Dermis microvascular lymphatic vessel endothelial cell (primary cell): ENCODE measurements at places on chromosomes 16 and 17. TPM values are rescaled to one million over a fixed set of nuclear protein-coding genes. Genes with fewer than 3 reads are reported as not detected.

The PLXDC1 gene
- total RNA-seq: not detected in 2 replicates

GRCh38 chr17:31401456-31402254 lies 10.2 kb downstream of the RAB11FIP4 start:
- no peak for DNase-seq

- no peak for DNase-seq
These were observed 14.8 kb downstream of the MIEN1 start for GRCh38 chr17:39715375-39716072.

The MYH2 gene
- not detected in 2 replicates for total RNA-seq

The CCL3 gene
- not detected in 2 replicates for total RNA-seq

The PLEKHH3 gene
- total RNA-seq: 12.5 and 16.6 TPM in 2 replicates

DNA sequence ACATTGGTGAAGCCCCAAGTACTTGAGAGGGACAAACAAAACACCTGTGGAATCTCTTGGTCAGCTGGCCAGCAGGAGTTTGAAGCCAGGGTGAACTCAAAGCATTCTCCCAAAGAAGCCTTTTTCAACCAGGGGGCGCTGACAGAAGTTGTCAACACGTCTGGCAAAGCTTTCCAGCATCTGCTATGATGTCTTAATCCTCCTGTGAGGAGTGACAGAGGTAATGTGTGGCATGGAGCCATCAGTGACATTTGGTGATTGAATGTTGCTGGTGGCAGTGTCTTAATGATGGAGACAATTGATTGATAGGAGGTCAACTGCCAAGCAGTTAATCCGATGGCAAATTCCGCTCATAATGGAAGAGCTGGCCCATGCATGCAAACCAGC lies 257.6 kb upstream of the HSBP1 start:
- no peak for DNase-seq

DNA sequence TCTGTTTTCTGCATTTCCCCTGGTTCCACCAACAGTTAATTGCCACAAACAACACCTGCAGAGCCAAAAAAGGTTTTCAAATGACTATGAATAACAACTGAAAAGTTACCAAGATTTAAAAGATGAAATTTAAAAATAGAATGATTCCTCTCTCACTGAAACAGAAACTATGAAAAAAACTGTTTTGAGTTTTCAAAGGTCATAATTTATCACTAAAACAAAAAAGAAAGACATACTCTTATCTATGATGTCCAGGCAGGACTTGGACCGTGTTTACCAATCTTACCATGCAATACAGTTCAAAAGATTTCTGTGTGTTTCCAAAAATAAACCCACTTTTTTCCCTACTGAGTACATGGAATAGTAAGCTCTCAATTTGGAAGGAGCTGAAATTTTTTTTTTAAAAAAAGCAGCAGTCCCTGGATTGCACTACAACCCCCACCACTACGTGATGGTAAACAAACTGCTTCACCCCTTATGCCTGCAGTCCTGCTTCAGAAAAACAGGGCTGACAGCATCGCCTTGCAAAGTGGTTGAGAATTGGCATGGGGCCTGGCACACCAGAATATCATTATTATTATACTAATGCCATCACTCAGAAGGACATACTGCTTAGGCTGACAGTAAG lies 8.5 kb downstream of the TXNDC11 start:
- no peak for DNase-seq

- DNase-seq: no peak
These were observed 54.5 kb downstream of the NKD1 start for GRCh38 chr16:50602531-50603205.

DNA sequence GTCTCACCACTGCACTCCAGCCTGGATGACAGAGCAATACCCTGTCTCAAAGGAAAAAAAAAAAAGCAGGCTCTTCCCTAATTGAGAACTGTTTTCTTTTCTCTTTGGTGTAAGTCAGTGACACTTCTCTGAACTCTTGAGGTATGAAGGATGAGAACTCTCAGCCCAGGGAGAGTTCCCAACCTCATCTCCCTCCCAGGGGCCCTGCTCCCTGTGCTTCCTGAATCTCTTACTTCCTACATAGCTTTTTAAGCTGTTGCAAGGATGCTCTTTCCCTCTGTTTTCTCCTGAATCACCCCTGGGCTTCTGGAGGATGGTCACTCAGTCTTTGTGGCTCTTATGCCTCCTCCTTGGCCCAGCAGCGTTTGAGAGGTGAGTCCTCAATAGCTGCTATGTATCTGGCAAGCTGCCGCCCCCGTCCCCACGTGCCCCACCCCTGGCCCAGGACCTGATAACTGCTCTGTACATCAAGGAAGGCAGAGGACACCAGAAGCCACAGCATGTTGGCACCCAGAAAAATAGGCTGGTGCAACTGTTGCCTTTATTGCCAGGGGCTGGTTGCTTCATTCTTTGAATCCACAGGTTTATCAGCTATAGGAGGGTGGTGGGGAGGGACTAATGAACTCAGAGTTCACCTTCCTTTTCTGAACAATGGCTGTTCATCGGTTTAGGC lies 24.0 kb downstream of the IGF2BP1 start:
- no peak for DNase-seq

The BIRC5 gene
- total RNA-seq: 29.3 and 81.4 TPM in 2 replicates
